ENCODE measurements at places on chromosomes 3 and 15. TPM values are rescaled to one million over a fixed set of nuclear protein-coding genes. Genes with fewer than 3 reads are reported as not detected.

DNA sequence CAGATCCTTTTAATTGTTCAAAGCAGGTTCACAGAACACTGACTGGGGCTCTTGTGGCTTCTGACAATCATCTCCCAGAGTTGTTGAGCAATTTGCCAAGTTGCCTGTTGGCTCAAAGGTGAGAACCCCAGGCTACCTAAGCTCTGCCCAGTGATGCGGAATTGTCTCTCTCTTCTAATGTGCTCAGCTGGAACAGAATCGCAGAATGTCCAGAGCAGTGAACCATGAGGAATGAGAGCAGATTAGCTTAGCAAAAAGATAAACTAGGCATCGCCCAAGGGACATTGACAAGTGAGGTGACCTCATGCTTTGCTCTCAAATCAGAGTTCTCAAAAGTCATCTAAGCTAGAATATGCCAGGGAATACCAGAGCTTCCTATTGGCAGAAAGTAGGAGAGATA is 148.1 kb downstream of the WDR76 start:
- DNase-seq = no peak

DNA sequence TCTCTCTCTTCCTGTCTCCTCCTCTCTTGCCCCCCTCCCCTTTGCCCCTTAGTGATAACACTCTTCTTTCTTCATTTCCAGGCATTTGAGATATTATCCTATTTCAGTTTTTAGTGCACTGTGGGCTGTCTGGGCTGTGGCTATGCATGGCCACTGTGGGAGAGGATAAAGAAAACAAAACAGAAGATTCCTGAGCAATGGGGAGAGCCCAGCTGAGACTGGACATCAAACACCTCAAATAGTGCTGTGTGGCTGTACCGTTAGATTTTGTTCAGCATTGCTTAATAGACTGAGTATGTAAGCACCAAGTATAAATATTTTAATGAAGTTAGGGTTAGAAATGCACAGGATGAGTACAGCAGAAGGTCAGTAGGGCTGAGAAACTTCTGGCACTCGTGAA is 7.9 kb upstream of the GBE1 start:
- no peak for DNase-seq

GRCh38 chr3:110624576-110624975 is 447.0 kb upstream of the NECTIN3 start:
- no peak for DNase-seq

GRCh38 chr3:12288182-12289129 is at the start of gene PPARG:
TSS of gene PPARG (plus strand) at chr3:12289070. CDS start at chr3:12379712, 90,642 bp downstream.
- peak; percentile 49 for DNase-seq

- no peak for DNase-seq
Measured at GRCh38 chr3:8970971-8971589, 7.8 kb upstream of the RAD18 start.

DNA sequence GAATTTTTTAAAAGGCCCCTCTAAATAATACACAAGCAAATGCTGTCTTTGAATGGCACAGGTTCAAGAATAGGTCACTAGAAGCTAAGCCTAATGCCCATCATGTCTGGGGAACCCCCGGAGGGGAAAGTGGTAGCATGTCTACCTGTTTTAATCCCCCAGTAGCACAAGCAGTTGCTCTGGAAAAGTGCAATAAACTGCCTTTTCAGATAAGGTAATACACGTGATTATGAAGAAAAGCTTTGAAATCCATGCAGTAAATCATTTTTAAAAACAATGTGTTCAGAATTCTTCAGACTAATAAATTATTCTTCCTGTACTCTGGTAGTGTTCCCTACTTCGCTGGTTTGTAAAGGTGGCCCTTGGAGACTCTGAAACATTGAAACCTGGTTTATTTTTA is 922.2 kb downstream of the ROBO1 start:
- no peak for DNase-seq

- DNase-seq = no peak
Measured at GRCh38 chr3:188562144-188562543, 408.2 kb downstream of the LPP start.

DNA sequence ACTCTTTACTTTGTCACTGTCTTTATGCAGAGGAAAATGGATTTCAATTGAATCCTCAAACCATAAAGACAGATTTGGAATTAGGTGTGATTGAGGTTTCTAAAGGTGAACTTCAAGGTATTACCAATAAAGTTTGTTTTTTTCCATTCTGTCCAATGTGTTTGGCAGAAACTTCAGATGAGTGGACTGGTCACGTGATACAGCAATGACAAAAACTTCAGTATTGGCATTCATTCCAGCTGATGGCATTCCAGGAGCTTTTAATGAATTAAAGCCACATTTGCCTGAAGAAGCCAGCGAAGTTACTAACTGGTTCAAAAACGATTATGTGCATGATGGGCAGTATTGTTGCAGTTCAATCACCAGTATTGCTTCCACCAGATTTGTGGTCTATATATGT is 4.5 kb upstream of the MASP1 start:
- no peak for DNase-seq

- no peak for DNase-seq
Measured at GRCh38 chr3:81452418-81452817, 309.0 kb downstream of the GBE1 start.

DNA sequence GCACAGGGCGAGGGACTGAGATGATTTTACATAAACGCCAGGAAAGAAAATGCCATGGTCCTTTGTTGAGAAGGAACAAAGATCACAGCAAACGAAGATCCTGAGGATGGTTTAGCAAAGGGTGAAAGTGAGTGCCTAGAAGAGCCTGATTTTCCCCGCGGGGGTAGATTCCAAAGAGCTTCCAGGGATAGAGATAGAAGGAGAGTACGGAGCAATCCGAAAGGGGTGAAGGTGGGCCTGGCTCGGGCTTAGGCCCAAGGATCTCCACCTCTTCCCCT is 977 bp downstream of the CDC25A start:
- DNase-seq = no peak

DNA sequence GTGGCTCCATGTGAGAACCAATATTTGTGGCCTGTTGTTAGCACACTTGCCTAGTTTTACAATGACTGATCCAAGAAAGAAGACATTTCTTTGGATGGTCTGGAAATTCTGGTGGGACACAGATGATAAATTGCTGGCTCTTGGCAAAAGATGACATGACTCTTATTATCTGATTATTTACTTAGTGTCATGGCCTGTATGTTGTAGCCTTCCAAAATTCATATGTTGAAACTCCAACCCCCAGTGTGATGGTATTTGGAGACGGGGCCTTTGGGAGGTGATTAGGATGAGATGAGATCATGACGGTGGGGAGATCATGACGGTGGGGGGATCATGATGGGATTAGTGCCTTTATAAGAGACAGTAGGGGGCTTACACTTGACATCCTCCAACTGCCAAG is 30.0 kb upstream of the AKAP13 start:
- DNase-seq = no peak

- DNase-seq = no peak
Measured at GRCh38 chr3:24004171-24004938, 59.3 kb downstream of the NR1D2 start.

- DNase-seq = no peak
Measured at GRCh38 chr3:33001889-33002288, 50.4 kb downstream of the CCR4 start.

- DNase-seq = no peak
Measured at GRCh38 chr3:159604151-159604581, 384.5 kb upstream of the IL12A start.

GRCh38 chr15:50830477-50831354 is 65.2 kb upstream of the SPPL2A start:
- peak; percentile 38 for DNase-seq

DNA sequence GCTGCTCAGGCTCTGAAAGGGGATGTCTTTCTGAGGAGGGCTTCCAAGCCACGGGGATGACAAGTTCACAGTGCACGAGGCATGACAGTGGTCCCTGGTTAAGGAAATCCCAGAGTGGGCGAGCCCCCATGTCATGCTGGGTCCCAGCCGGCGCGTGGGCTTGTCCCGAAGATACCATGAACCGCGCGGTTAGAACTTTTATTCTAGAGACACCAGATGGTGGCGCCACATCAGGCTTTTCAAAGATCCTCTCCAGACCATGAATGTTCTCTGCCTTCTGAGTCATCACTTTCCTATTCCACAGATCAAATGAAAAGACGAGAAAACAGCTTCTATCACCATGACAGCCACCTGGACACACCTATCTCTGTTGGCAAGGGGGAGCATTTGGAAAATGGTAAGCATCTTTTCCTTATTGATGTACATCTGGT is 227.8 kb upstream of the LYSMD4 start:
- no peak for DNase-seq

GRCh38 chr15:100115066-100115710 is 226.6 kb downstream of the ADAMTS17 start:
- DNase-seq = no peak

GRCh38 chr15:77904901-77905300 is 172.6 kb downstream of the TBC1D2B start:
- DNase-seq = no peak

- no peak for DNase-seq
Measured at GRCh38 chr3:88988906-88989305, 118.5 kb upstream of the EPHA3 start.

DNA sequence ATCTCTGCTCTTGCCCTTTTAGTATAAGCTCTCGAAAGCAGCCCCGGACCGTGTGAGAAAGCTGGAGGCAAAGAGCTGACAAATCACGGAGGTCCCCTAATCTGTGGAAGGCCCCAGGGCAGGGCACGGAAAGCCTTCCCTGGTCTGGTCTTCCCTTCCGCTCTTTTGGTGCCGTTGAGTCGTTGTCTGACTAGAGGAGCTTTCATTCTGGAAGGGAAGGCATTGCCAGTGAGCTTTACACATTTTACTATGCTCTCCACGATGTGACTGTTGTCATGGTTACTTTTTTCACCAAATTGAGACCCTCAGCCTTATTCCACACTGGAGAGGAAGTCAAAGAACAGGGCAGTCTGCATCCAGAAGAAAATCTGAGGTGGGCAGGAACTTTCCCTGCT is 71.7 kb downstream of the CYP19A1 start:
- no peak for DNase-seq

DNA sequence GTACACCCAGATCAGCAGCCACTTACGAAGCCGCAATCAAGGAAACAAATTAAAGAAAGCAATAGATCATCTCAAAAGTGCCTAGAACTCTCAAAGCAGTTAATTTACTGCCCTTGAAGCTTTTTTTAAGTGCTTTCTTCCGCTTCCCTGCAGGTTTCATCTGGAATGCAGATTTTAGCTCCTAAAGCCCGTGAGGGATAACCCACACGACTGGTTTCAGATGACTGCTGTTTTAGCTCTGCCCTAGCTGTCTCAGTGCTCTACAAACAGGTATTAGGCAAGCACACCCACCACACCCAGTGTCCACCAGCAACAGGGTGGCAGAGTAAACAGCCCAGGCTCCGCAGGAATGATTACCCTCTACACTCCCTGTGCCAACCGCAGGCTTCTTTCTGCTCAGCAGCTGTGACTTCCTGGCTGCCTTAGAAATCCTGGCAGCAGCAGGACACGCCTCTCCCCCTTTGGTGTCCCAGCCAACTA is 126.0 kb downstream of the FMN1 start:
- no peak for DNase-seq

- no peak for DNase-seq
Measured at GRCh38 chr3:72679540-72680198, 168.6 kb downstream of the SHQ1 start.

DNA sequence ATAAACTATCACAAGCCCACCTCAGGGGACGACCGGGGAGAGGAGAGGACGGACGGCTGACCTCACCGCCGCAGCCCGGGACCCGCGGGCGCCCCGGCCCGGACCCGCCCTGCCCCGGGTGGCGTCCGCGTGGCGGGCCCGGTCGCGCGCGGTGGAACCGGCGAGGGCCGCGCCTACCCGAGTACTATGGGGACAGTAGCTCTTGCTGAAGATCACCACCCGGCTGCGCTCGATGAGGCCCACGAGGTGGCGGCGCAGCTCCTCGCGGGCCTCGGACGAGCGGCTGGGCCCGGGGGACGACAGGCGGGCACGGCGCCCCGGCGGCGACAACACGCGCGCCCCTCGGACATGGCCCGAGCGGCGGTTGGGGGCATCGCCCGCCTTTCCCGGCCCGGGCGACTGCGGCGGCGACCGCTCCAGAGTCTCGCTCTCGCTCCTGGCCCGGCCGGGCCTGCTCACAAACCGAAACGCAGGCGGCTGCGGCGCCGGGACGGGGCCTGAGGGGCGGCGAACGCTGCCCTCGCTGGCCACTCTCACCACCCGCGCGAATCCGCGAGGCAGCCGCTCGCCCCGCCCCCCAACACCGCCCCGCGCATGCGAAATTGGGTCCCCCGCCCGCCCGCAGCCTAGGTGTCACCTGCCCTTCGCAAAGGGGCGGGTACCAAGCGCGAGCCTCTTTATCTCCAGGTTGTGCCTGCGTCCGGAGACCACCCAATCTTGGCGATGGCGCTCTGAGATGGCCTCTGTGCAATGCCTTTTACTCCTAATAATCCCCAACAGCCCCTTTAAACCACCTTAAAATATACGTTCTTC is at the start of gene TXNRD3:
Gene TXNRD3 (minus strand): TSS at position 554 of the 813 bp plus-strand sequence.
- DNase-seq = peak; percentile 87

DNA sequence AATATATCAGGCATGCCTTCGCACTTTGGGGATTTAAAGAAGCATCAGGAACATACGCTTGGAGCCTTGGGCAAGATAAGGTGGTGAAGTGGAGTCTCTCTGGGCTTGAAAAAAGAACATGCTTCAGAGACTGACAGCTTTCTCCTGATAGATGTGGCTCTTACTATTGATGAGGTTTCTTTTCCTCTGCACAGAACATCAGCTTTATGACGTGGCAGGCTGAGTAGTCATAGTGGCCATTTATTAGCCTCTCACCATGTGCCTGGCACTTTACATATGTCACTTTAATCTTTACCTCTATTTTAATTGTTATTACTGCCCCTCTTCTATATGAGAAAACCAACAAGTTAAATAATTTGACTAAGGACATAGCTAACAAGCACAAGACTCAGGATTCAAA is 19.0 kb upstream of the LRRC58 start:
- DNase-seq = no peak

DNA sequence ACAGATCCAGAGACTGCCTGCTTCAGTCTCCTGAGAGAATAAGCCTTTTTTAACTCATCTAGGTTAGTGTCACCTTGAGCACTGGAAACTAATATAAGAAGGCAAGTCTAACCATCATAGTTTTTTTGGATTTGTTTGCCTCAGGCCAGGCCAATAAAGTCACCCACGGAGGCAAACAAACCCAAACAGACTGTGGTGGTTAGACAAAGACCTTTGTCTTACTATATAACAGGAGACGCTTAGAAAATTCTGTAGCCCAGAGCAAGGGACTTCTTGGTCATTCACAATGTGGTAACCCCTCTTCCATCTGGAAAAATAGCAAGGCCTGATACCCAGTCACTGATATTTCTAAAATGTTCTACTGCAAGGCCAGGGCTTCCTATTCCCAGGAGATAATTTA is 45.3 kb upstream of the PPP2R3A start:
- no peak for DNase-seq

- no peak for DNase-seq
Measured at GRCh38 chr15:90838139-90838538, 30.2 kb upstream of the FURIN start.

Gene TRIM42
- total RNA-seq = not detected

Gene CCDC39
- total RNA-seq = not detected

Gene TMEM212
- not detected for total RNA-seq

Gene GPR62
- total RNA-seq = not detected

Gene GOLGA6L6
- total RNA-seq = not detected

Gene AGBL1
- total RNA-seq = not detected

Gene GCSAM
- not detected for total RNA-seq

Gene SERPINI2
- total RNA-seq = not detected

Gene ARHGAP11A
- 112 TPM for total RNA-seq

Gene LRRK1
- 12.0 TPM for total RNA-seq

Gene ACOX2
- total RNA-seq = 9.5 TPM

Gene RBP2
- total RNA-seq = 28.0 TPM
